ENCODE measurements at places on chromosomes 4 and X.

- no peak for DNase-seq
Observed at GRCh38 chr4:14575919-14576318, 426.4 kb upstream of the CPEB2 start.

DNA sequence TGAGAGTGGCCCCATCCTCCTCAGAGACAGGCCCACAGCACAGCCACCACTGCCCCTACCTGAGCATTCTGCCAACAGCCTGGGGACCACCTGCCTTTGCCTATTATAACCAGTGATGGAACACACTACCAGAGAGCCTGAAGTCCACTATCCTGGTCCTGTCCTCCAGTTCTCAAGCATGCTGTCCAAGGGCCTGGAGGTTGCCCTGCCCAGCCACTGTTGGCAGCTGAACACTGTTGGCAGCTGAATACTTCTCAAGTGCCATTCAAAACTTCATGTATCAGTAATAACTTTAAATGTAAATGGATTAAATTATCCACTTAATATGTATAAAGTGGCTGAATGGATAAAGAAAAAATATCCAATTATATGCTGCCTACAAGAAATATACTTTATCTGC, 194.3 kb upstream of the JADE1 start:
- no peak for DNase-seq

GRCh38 chr4:123096038-123096437, 173.6 kb upstream of the NUDT6 start:
- DNase-seq = no peak

DNA sequence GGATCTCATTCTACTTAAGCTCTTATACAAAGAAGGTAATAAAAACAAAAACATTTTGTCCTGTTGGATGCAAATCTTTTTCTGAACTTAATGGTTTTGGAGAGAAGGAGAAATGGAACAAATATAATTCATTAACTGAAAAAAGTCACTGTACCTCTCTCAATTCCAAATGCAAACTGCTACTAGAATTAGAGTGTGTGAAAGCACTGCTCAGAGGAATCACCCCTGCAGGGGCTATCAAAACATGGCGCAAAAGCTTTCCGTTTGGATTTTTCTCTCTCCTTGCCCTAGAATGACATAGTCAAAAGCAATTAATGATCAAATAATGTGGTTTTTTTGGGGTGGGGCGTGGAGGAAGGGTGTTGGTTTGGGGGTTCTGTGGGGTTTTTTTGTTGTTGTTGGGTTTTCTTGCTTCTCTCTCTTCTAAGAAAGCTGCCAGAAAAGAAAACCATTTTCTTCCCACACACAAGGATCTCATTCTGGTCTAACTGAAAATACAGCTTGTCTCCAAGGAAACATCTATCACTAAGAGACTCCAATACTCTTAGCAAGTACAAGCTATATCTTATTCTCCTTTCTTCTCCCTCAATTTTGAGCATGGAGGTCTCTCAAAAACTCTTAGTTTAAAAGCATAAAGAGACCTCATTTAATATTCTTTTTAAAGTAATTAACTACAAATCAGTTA, 41.6 kb downstream of the USP46 start:
- DNase-seq = no peak

DNA sequence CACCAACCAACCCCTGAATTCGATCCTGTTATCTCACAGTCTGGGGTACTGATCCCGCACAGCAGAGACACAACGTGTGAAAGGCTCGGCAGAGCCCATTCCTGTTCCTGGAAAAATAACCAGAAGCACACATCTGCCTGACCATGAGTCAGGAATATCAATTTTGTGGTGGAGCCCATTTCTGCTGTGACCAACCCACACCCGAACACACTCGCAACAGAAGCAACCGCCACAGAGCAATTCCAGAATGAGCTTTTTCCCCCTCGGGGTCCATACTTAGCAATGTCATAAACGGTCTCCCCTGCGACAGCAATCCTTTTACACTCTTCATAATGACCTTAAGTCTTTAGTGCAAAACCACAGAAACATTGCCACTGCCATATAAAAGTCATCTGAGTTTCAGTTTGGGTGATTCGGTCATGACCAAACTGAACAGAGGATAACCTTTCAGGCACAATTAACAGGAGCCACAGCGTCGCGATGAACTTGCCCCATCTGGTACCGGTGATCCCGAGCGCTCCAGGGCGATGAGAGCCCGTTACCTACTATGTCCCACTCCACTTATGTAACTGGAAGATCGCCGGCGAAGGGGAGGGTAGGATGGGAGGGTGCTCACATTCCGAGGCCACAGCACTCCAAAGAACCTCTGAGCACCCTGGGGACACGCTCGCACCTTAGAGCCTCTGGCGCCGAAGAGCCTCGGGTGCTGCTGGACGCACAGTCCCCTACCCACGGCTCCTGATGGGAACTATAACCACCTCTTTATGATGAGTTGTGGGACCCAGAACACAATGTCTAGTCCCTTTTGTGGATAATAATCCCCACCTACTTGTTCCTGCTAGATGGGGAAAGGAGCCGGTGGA, 1.1 kb downstream of the MECP2 start:
- no peak for DNase-seq

DNA sequence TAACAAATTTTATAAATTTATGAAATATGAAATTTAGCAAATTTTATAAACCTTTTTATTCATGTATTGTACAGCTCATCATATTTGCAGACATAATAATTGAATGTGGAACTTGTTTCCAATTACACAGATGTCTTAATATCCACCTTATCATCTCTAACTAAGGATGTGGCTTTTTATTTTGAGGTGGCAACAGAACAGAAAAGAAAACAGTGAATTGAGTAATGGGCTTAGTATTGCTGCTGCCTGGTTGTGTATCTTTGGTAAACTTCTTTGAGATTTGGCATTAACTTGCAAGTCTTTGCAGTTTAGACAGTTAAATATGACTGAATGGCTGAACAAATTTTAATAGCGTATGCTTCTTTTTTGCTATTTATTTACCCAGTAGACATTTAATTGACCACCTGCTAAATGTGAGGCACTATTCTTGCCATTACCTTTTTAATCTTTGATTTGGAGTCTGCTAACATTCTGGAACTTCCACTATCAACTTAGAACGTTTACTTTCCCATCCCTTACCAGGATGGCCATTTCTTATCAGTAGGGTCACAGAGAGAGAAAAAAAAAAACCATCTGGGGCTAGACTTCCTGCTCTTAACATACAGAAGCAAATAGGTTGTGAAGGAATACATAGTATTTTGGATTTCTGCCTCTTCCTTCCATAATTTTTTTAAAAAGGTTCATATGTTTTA, 44.8 kb downstream of the CLCN3 start:
- DNase-seq = no peak

GRCh38 chrX:19852014-19853005, 35.1 kb downstream of the SH3KBP1 start:
- no peak for DNase-seq

- DNase-seq = no peak
Observed at GRCh38 chrX:73965833-73966232, 338.1 kb upstream of the ZCCHC13 start.

DNA sequence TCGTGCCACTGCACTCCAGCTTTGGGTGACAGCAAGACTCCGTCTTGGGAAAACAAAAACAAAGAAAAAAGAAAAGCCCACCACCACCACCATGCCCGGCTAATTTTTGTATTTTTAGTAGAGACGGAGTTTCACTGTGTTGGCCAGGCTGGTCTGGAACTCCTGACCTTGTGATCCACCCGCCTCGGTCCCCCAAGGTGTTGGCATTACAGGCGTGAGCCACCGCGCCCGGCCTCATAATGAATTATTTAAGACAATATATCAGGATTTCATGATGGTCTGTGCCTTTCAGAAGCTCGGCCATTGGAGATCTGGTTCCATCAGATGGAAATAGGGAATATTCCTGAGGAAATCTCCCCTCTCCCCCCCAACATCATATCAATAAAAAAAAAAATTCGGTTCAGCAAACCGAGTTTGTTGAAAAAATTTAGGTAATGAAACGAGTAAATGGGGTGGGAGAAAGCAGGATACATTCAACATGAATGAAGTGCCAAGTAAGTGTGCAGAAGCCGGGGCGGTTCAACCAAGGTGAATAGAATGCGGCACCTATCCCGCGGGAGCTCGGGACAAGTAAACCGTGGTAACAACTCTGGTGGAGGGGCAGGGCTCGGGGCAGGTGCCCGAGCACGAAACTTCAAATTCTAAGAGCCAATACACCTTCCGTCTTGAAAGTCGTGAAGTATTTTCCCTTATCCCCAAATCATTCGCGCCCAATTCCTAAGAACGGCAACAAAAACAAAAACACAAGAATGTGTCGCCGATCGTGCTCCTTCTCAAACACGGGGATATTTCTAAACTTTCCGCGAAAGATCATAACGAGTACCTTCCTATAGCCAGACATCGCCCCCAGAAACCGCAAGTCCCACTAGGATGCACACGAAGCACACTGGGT, 773 bp upstream of the TXLNG start:
- DNase-seq = peak; percentile 34

DNA sequence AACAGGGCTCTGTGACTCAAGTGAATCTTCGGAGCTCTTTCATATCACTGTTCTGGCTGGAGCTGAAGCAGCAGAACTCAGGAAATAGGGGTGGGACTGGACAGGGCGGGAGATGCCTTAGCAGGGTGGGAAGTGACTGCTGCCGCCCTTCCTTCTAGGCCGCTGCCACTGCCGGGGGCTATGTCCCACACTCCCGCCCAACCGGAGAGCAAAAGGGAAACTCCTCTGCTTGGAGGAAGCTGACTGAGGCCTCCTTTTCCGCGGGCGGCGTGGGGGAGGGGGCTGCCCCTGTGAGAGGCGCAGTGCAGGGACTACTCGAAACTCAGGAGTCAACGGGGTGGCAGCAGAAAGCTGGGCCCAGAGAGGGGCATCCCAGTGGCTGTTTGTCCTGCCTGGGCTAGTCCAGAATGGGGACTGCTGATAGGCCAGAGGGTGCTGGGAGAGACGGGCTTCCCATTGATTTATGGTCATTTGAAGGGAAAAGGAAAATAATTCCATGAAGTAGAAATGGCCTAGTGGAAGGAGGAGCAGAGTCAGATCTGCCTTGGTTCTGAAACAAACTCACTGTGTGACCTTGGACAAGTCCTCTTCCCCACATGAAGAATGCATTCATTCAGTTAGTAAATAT, 36.9 kb downstream of the STARD8 start:
- DNase-seq = peak; percentile 42

GRCh38 chrX:21382715-21383114, 8.5 kb downstream of the CNKSR2 start:
- no peak for DNase-seq

- no peak for DNase-seq
Observed at GRCh38 chr4:159765382-159765781, 662.5 kb downstream of the RAPGEF2 start.

DNA sequence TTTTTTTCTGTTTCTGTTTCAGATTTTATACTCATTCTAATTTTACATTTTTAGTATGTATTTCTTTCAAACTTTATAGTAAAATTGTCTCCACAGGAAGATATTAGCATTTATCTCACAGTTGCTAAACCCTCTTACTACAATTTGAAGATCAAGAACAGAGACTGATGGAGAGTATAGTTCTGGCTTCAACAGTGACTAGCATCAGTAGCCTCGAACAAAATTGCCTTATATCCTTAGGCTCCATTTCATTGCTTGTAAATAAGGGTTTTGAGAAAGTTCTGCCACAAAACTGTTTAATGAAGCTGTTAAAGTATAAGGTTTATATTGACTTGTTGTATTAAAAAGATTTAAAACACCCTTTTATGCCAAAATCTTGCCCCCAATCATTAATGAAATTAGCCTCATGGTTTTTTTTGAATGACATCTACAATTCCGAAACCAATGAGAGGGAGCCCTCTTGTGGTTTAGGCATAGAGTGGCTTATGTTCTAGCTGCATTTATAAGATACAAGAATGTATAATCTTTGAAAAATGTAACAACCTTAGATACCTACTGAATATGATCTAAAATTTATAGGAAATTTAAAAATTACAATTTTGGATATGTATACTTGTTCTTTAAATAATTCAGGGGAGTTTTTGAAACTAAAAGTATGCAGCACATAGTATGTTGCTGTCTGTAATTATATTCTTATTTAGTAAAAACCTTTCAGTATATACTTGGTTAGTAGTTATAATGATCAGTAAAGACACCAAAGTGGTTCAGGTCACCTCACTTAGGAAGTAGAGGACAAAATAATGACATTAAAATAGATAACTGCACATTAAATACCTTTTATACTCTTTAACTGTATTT, 109.8 kb upstream of the HPGD start:
- DNase-seq = no peak

- DNase-seq = no peak
Observed at GRCh38 chr4:147370473-147370872, 110.4 kb upstream of the EDNRA start.

- DNase-seq = no peak
Observed at GRCh38 chrX:85503258-85504158, 124.0 kb upstream of the POF1B start.

GRCh38 chrX:42934020-42934726, 156.2 kb upstream of the PPP1R2C start:
- no peak for DNase-seq

GRCh38 chrX:32708542-32708941, 502.8 kb downstream of the DMD start:
- DNase-seq = no peak

DNA sequence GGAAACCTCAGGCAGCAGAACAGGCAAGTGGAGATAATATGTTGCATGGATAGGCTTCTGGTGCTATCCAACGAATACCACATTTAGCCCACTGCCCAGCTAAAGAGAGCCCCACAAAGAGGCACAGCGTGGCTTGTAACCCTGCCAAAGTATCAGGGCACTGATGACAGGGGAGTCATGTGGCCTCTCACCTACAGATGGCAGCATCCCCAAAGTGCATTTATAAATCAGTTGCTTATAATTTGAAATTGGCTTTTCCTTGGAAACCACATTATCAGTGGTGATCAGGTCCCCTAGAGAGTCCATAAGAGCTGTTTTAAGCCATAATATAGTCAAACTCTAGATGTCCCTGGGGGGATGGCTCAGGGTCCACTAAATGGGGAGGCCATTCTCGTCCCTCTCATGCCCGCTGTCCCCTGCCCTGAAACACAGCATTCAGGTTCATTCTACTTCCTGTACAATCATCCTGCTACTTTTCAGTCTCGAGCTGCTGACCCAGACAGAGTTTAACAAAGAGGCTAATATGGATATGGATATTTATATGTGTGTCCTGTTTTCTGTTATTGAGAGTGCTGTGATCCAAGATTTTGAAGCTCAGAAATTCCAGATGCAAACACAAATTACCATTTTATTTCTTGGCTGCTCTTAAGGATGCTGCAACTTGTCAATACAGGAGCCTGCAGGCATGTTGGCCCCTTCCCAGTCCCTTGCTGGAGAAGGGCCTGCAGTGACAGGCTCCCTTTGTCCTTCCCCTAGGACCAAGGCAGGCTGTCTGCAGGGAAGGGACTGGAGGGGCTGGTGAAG, 28.5 kb downstream of the SRPX start:
- no peak for DNase-seq

All from liver (tissue), 10 donors.